ENCODE measurements at places on chromosomes 4 and X. TPM values are rescaled to one million over a fixed set of nuclear protein-coding genes. Genes with fewer than 3 reads are reported as not detected.

The ADH1C gene
- polyA plus RNA-seq, result 1.7 TPM

The SRPX gene
- polyA plus RNA-seq, result 4.1 TPM

The PLK4 gene
- polyA plus RNA-seq, result 6.1 TPM

The SPANXN4 gene
- polyA plus RNA-seq, result not detected

The PDHA1 gene
- 174 TPM for polyA plus RNA-seq
